ENCODE measurements at places on chromosomes 4 and X.

GRCh38 chr4:147071209-147071740 lies 125.6 kb upstream of the TTC29 start:
- no peak for DNase-seq

DNA sequence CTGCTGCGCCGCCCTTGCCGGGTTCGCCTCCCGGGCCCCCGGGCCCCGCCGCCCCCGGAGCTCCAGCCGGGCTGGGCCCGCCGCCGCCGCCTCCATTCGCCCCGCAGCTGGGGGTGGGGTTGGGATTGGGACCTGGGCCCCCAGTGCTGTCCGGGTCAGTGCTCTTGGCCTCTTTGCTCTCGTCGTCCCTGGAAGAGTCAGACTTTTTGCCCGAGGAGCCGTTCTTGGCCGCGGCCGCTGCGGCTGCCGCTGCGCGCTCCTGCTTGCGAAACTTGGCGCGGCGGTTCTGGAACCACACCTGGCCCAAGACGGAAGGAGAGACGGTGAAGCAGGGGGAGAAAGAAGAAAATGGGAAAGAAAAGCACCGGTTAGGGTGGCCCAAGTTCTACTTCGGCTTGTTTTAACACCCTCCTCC lies 2.5 kb downstream of the PHOX2B start:
- DNase-seq = no peak

GRCh38 chr4:140326395-140326993 lies 47.0 kb upstream of the SCOC start:
- DNase-seq = no peak

GRCh38 chrX:80663331-80663730 lies 146.3 kb downstream of the BRWD3 start:
- no peak for DNase-seq

Measured in muscle of arm (tissue), 14 donors.